Muscle of arm (tissue), 14 donors: ENCODE measurements at places on chromosomes 6 and 20. TPM values are rescaled to one million over a fixed set of nuclear protein-coding genes. Genes with fewer than 3 reads are reported as not detected.

GRCh38 chr6:124148236-124148957, 344.7 kb downstream of the NKAIN2 start:
- no peak for DNase-seq

Gene FOXA2
- not detected for polyA plus RNA-seq

Gene PGBD1
- 6.5 TPM for polyA plus RNA-seq

DNA sequence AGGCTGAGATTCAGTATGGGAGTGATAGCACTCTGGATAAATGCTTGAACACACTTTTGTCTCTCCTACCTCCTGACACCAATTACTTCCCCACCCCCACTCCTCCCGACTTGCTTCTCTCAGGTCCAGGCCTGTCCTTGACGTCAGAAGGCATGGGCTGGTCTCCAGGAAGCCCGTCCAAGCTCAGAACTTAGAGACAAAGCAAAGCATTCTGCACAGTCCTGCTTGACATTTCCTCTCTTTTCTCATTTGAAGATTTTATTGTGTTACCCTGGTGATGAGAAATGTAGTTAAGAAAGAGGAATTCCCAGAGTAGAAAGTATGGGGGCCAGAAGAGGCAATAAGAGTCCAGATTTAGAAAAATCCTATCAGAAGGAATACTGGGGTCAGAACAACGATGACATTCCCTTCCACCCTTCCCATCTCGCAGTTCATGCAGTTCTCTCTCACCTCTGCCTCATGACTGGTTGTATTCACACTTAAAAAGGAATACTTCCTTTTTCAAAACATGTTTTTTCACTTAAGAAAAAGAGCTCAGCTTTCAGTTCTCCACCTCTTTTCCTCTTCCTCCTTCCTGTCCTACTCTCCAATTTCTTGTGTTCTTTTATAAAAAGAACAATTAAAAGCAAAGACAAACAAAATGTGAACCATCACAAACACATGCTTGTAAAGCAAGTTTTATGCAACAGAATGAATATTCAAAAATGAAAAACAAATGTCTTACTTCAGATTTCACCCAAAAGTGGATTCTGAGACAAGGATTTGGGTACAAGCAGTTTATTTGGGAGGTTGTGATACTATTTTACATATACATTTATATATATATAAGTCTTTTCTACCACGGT, 18.5 kb upstream of the FAM184A start:
- peak; percentile 89 for DNase-seq

DNA sequence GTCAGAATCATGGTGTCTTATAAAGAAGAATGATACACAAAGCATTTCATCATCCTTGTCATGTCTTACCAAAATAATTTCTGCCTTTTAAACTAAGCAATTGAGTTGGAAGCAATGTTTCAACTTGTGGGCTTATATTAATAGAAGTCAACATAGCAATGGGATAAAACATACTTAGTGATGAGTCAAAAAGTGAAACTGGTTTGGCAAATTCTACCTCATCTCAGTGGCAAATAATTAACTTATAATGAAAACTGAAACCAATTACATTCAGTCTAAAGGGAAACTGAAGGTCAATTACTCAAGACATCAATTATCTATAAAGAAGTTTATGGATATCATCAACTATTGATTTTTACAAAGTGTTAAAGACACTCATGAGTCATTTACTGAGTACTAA, 463.8 kb downstream of the BMP2 start:
- DNase-seq = no peak

Gene SIRPD
- polyA plus RNA-seq = not detected

DNA sequence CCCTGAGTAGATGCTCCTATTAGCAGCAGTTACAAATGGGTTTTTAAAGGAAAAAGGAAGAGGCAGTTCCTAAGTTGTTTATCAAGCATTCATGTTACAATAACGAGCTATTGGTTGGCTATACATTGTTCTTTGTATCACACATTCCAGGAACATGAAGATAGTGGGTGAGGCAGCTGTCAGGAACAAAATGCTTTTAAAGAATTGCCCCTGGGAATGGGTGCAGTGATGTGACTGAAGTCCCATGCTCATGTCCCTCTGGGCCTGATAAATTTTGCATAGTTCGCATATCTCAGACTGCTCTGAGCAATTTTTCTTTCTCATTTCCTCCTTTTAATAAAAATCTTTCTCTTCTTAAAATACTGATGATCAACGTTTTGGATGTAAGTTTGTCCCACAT, 3.7 kb downstream of the ENPP1 start:
- no peak for DNase-seq

DNA sequence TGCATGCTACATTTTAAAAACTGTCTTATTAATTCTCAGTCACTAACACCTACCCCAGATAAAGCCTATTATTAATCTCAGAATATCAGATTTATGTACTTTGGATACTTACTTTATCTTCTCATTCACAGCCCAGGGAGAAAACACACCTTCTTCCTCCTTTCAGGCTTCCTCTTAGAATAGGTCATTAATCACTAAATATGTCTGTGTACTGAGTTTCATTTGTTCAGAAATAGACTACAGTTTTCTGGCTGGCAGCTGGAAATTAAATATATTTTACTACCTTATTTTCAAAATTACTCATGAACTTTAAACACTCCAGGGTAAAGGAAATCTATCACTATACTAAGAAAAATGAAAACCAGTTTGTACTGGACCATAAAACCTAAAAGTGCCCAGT, 147.7 kb upstream of the DST start:
- DNase-seq = no peak

GRCh38 chr6:147195510-147195909, 8.7 kb upstream of the STXBP5 start:
- no peak for DNase-seq

Gene PREP
- polyA plus RNA-seq = 38.1 TPM

DNA sequence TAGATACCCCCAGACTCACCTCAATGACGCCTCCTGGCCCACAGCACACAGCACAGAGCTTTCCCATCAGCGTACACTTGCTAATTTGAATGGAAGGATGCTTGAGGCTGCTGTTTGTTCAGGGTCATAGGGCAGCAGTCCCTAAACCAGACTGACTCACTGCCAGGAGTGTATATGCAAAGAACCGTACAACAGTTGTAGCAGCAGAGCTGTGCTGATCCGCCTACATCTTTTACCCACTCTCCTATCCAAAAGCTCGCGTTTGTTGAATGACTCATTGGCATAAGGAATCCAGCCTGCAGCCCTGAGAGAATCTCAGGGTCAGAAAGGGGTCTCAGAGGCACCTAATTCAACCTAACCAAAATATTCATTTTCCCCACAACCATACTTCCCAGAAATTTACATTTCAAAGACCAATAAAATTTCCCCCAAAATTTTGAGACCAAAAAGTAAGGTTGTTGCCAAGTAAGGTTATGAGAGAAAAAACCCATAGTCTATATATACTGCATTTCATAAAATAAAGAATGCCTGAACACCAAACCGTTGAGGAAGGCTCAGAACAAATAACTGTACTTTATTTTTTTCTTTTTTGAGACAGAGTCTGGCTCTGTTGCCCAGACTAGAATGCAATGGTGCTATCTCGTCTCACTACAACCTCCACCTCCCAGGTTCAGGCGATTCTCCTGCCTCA, 35.3 kb upstream of the CCND3 start:
- no peak for DNase-seq

DNA sequence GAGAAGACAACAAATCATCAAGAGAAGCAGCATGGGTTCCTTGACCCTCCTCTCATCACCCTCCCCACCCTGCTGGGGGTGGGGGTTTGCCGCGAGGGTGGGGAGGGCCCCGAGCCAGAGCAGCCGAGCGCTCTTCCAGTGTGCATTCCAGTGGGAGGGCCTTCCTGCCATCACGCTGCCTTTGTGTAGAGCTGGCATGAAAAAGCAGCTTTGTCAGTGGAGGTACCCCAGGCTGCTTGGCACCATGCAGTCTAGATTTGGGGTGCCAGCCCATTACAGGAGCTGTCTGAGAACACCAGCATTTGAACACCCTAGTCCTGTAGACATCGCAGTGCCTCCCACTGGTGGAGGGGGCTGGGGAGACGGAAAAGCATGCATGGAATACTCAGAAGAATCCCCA, 12.2 kb downstream of the BAK1 start:
- DNase-seq = no peak

GRCh38 chr20:53939572-53940359, 130.6 kb downstream of the BCAS1 start:
- peak; percentile 75 for DNase-seq

DNA sequence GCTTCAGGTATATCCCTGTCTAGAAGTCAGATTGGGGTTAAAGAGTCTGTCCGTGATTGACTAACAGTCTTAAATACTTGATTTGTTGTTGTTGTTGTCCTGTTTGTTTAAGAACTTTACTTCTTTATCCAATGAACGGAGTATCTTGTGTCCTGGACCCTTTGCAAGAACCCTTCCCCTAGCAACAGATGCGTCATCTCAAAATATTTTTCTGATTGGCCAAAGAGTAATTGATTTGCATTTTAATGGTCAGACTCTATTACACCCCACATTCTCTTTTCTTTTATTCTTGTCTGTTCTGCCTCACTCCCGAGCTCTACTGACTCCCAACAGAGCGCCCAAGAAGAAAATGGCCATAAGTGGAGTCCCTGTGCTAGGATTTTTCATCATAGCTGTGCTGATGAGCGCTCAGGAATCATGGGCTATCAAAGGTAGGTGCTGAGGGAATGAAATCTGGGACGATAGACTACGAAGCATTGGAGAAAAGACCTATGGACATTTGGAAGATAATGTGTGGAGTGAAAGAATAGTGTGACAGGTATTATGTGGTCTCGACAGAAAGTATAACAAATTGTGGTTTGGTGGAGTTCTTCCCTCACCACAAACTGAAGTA, at the start of gene HLA-DRA:
HLA-DRA (plus strand) TSS at position 286 of the 613 bp plus-strand sequence; CDS start at position 350, 64 bp downstream.
- DNase-seq = peak; percentile 59

- peak; percentile 51 for DNase-seq
Observed at GRCh38 chr6:107353773-107354382, 105.5 kb downstream of the PDSS2 start.
